ENCODE measurements at places on chromosomes 2 and 18.

- no peak for DNase-seq
Measured at GRCh38 chr2:158689391-158689790, 105.7 kb upstream of the DAPL1 start.

GRCh38 chr2:4653991-4654390, 950.6 kb downstream of the DCDC2C start:
- no peak for DNase-seq

DNA sequence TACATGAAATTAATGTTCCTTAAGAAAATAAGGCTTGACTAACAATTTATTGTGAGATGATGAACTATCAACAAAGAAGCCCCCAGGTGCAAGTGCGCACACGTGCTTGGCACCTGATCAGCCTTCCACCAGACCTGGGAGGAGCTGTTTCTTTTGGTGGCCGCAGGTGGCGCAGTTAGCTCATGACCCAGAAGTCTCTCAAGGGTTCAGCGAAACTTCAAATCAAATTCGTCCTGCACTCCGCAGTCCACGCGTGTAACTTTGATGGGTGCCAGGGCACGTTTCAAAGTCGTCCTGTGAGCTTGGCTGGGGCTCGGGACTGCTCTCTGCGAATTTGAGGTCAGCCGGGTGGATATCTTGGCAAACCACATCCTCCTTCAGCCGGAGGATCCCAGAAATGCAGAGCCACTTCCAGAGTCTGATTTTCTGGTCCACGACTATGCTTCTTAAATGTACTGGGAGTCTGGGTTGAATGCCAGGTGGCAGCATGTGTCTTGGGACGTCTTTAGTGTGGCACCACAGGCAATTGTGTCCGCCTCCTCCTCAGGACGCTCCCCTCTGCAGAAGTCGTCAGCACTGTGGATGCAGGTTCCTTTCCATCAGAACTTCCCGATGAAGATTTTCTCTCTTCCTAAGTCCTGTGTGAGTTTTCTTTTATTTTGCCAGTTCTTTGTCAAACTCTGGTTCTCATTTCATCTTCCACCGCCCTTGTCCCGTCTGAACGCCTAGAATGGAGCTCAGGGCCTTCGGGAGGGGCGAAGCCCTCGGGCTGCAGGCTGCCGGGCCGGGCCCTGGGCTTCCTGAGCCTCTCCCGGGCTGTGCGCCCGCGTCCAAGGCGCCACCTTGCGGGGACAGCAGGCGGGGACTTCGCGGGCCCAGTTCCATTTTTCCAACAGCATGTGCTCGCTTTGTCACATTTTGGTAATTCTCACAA, 61.3 kb upstream of the RAPGEF4 start:
- no peak for DNase-seq

DNA sequence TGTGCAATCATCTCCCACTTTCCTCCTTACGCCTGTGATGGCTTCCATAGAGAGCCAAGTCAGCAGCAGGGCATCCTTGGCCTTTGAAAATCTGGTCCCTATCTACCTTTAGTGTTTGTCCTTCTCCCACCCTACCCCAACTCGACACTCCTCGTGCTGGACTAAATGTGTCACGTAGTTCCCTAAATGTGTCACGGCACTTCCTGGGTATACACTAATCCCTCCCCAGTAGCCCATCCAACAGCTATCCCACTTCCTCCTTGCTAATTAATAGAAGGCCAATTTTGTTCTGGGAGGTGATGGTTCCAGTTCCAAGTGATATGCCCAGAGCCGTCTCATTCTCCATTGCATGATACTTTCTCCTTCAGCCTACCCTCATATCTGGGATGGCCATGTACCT, 36.5 kb upstream of the ZFP36L2 start:
- DNase-seq: no peak

GRCh38 chr2:6780765-6781274, 84.9 kb downstream of the CMPK2 start:
- no peak for DNase-seq

DNA sequence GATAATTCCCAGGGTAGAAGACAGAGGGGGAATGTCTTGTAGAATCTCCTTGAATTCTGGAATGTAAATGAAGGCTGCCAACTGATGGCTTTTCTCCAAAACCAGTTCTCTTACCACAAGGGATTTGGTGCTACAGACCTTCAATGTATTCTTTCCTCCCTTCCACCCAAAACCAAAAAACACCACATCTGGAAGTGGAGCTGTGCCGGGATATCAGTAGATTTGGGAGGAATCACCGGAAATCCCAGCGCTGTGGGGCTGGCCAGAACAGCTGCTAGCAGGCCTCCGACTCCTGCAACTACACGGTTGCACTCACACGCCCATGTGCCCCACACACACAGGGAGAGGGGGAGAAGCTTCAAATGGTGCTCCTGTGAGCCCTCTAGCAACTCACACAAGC, 45.7 kb downstream of the RPL31 start:
- no peak for DNase-seq

- no peak for DNase-seq
Measured at GRCh38 chr2:23587341-23587880, 202.4 kb downstream of the KLHL29 start.

DNA sequence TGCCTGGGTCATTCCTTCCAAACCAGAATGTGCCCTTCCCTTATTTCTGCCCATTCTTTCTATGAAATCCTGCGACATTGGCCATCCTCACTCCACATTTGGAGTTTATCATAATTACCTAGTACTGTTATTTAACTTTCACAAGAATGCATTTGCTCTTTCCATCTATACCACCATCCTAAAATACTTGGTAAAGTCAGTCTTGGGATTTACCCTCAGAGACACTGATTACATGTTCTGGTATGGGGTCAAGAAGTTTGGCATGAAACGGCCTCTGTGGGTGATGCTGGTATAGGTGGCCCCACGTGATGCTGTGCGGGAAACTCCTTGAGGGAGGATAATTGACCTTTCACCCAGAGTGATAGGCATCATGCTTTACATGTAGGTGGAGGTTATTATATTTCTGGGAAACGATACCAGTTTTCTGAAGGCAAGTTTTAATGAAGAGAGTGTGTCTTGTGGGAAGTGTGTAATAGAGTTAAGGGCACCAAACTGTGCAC, 123.5 kb downstream of the FMNL2 start:
- no peak for DNase-seq

GRCh38 chr2:102718387-102719316, 43.2 kb upstream of the TMEM182 start:
- no peak for DNase-seq

- no peak for DNase-seq
Measured at GRCh38 chr18:79590191-79591031, 89.2 kb upstream of the CTDP1 start.

- DNase-seq: no peak
Measured at GRCh38 chr2:96844405-96844808, 586 bp upstream of the ANKRD23 start.

GRCh38 chr2:235937087-235937486, 231.1 kb downstream of the GBX2 start:
- no peak for DNase-seq

GRCh38 chr2:12212841-12213597, 466.6 kb downstream of the LPIN1 start:
- DNase-seq: no peak

DNA sequence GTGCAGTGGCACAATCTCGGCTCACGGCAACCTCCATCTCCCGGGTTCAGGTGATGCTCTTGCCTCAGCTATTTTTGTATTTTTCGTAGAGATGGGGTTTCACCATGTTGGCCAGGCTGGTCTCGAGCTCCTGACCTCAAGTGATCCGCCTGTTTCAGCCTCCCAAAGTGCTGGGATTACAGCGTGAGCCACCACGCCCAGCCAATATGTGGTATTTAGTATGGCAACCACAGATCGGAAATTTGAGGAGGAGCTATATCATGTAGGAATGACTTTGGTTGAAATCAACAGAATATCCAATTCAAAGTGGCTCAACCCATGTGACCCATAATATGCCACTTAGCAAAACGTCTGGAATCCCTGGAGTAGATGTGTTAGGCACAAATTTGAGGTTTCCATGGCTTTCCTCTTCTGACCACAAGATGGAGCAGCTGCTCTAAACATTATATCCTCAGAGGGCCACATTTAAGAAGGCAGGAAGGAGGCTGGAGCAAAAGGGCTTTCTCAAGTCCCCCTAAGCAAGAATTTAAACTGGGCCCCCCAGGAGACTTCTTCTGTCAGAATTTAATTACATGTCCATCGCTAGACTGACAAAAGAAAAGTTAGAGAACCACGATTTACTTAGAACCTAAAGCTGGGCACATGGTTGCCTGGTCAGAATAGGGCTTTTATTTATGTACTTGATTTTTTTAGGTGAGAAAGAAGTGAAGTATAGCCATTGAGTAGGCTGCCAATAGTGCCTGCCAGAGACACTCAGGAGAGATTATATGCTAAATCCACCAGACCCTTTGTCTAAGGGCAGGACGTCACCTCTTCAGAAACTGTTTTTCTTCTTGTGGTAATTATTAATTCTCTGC, 49.6 kb upstream of the ITSN2 start:
- peak; percentile 14 for DNase-seq

DNA sequence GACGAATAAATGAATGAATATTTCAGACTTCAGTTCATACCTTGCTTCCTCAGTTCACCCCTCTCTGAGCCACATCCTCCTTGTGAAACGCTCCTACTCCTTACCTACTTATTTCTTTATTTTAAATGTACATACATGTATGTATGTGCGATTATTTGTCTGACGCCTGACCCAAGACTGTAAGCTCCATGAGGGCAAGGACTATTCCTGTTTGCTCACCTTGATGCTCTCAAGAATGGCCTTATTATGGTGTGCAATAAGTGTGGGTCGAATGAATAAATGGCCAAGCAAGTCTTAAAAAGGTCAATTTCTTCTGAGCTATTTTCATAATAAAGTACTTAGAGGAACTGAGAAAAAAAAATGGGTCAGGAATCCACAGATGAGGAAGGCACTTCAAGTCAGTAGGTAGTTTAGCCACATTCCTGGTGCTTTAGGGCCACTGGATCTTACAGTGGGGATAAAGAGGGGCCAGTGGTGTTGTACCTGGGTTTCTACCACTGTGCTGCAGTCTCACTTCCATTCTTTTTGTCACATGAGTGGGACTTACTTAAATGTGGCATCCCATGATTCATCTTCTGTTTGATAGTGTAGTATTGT, 74.7 kb downstream of the SDC1 start:
- DNase-seq: no peak

- no peak for DNase-seq
Measured at GRCh38 chr2:8459474-8459873, 222.4 kb upstream of the ID2 start.

DNA sequence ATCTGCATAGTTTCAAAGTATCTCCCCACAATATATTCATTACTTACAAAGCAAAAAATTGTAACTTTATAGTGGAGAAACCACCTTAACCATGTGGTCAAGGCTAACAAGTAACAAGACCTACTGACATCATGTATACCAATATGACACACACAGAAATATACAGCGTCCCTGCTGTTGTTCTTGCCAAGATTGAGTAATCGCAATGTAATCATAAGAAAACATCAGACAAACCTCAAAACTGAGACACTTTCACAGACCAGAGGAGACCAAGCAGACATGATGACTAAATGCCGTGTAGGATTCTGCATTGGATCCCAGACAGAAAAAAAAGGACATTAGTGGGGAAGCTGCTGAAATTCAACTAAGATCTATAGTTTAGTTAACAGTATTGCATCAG, 123.0 kb downstream of the ACAA2 start:
- no peak for DNase-seq

DNA sequence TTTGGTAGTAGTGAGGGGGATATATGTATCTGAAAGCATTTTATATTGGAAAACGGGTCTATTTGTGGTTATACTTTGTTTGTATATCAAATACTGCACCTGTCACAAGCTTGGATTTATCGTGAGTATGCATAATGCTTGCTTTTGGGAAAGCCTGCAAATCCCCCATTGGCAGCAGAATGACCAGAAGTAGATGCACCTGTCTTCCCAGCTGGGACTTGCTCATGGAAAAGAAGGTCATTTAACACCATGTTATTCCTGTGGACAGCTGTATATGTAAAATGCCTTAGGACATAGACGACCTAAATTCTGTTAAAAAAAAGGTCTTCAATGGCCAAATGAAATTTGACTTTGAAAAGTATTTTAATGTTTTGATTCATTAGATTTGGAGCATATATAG, 599.4 kb downstream of the XIRP2 start:
- no peak for DNase-seq

GRCh38 chr2:112887964-112888749, 22.8 kb upstream of the IL37 start:
- DNase-seq: no peak

GRCh38 chr2:68767031-68767961, 32.7 kb downstream of the ARHGAP25 start:
- no peak for DNase-seq

DNA sequence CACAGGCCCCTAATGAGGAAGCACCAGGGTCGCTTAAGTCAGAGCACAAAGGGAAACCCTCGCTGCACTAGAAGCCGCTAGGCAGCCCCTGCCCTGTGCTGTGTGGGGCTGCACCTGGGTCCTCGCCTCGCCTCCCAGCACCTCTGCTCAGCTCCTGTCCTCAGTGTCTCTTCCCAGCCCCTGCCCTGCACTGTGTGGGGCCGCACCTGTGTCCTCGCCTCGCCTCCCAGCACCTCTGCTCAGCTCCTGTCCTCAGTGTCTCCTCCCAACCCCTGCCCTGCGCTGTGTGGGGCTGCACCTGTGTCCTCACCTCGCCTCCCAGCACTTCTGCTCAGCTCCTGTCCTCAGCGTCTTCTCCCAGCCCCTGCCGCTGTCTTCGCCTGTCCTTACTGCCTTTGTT, 342.8 kb downstream of the EIPR1 start:
- DNase-seq: no peak

DNA sequence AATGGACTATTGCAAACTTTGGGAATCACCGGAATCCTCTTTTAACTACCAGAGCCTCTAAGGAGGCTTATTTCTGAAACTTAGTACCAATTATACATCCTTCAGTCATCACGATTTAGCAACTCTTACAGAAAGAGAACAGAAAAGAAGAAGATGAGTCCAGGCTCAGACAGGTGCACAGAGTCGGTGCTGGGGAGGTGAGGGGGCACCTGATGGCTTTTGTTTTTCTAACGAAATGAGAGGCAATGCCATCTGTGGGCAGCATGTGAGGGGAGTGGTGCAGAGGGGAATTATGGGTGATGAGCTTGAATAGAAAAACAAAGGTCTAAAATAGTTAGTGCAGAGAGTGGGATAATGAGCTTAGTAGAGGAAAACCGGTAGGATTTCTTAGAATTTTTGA, 522.6 kb downstream of the CMPK2 start:
- no peak for DNase-seq

DNA sequence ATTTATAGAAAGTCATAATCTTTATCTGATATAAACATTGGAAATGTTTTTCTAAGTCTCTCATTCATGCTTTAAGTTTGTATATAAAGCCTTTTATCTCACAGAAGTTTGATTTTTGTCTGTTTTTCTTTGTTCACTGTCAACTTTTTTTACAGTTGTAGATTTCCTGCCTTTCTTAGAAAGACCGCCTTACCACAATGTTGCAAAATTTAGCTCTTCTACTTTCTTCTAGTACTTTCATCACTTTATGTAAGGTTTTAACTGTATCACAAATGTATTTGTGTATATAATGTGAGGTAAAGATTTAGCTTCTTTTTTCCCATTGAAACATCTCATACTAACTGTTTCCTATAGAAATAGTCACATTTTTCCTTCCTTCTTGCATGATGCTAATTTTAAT, 136.1 kb downstream of the DNAH6 start:
- DNase-seq: no peak
